Stimulated activated CD8-positive, alpha-beta memory T cell treated with anti-CD3 and anti-CD28 coated beads, Interleukin-7, amount 100 ng/mL, for 48 hours (primary cell): ENCODE measurements at places on chromosomes 13 and 19.

- no peak for DNase-seq
These were observed 9.4 kb upstream of the KBTBD7 start for GRCh38 chr13:41203810-41204209.

DNA sequence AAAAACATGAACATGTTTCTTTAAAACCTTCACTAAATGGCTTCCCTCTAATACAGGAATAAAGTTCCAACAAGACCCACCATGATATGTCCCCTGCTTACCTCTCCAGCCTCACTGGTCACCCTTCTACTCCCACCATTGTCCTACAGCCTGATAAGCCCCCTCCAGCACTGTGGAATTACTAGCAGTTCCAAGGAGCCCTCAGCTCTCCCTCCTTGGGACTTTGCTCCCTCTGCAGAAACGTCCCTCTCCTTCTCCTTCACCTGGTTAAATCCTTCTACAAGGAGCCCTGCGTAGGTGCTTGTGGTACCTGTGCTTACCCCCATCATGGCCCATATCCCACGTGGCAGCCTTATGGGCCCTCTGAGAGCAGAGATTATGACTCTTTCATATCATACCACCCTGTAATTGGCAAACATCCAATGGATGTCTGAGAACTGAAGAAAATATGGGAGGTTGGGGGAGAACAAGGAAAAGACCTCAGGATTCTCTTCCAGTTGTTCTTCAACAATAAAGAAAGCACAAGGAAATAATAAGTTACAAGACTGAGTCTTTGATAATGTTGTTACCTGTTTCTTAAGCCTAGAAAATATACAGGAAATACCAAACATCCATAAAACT lies 26.1 kb upstream of the DOCK9 start:
- DNase-seq, result no peak

DNA sequence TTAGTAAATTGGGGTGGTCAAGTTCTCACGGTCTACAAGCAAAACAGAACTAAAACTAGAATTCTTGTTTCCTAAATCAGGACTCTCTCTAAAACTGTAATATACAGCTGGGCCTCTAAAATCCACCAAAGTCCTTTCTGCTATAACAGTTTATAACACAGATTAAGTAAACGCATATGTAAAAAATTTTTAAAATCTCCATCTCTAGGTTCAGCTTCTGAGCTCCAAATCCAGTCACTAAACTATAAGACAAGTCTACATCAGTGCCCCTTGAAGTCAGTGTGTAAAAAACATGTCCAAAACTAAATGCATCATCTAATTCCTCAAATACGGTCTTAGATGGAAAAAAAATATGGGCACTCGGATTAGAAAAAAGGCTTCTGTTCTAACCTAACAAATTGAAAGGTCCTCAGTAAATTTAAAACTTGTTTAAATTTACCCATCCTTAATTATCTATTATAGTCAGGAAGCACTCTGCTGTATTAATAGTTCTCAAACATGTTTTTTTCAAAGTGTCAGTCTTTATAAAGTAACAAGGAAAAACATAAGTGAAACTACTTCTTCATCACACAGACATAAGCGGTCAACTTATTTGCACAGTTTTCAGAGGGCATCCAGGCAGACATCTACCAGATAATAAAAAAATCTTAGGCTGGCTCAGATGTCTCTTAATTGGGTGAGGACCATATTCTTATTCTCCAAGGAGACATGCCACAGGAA lies 33.6 kb downstream of the ELF1 start:
- no peak for DNase-seq

GRCh38 chr13:41085961-41086585 lies 24.8 kb downstream of the WBP4 start:
- DNase-seq, result no peak

DNA sequence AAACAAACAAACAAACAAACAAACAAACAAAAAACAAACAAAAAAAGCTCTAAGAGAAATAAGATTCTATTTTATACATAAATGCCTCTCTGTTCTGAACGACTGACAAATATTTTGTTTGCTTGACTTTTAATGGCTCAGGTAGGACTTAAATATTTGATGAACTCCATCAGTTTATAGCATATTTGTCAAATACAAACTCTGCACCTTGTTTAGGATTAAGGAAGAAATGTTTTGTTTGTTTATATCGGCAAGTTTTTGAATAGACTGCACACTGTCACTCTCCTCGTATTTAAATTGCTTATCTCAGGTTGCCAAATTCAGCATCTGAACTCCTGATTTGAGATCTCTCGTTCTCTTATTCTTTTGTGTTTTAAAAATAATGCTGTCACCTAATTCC lies 1499.7 kb upstream of the SLC10A2 start:
- no peak for DNase-seq

DNA sequence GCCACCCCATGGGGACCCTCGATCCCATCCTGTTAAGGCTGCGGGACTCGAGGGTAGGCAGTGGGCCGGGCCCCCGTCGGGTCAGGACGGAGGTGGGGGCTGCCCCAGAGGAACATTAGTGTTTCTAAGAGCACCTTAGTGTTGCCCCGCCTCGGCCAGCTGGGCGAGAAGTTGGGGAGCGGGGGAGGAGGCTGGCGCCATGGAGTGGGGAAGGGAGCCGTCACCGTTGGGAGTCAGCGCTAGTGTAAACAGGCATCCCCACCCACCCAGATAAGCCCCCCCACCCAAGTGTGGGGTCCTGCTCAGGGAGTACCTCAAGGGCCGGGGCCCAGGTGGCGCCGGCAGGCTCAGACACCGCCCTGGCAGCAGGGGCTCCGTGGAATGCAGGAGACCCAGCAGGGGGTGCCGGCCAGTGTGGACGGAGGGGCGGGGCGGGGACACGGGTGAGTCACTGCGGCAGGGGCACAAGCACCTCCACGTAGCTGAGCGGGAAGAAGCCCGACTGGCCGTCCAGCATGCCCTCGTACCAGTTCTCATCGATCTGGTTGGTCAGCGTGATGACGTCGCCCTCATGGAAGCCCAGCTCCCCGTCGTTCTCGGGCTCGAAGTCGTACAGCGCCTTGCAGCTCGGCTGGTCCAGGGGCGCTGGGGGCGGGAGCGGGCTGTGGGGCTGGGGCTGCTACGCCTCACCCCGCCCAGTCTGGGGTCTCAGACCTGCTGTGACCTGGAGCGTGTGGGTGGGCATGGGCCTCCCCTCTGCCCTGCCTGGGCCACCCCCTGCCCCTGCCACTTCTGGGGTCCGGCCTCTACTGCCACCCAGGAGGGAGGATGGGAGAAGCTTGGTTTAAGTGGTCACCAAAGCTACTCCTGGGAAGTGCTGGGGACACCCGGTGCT lies 18.0 kb downstream of the MPND start:
- DNase-seq, result no peak

DNA sequence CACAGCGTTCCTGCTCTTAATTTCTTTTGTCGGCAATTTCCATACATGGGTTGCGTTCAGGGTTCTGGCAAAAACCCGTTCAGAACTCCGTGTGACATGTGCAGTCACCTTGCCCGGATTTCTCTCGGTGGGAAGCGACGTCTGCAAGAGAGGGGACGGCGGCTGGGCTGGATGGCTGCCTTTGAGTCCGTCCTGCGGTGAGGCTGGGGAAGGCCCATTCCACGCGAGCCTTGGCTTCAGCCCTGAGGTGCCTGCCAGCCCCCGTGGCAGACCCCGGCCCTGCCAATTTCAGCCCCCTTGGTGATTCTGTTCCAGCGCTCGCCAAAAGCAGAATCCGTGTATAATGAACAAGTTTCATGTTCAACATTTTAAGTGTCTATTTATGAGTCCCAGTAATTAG lies 72.6 kb upstream of the TSHZ3 start:
- no peak for DNase-seq
